NB4 (cell line): ENCODE measurements at places on chromosomes 5 and 9.

GRCh38 chr5:14086261-14086660, 56.9 kb upstream of the TRIO start:
- no peak for DNase-seq

DNA sequence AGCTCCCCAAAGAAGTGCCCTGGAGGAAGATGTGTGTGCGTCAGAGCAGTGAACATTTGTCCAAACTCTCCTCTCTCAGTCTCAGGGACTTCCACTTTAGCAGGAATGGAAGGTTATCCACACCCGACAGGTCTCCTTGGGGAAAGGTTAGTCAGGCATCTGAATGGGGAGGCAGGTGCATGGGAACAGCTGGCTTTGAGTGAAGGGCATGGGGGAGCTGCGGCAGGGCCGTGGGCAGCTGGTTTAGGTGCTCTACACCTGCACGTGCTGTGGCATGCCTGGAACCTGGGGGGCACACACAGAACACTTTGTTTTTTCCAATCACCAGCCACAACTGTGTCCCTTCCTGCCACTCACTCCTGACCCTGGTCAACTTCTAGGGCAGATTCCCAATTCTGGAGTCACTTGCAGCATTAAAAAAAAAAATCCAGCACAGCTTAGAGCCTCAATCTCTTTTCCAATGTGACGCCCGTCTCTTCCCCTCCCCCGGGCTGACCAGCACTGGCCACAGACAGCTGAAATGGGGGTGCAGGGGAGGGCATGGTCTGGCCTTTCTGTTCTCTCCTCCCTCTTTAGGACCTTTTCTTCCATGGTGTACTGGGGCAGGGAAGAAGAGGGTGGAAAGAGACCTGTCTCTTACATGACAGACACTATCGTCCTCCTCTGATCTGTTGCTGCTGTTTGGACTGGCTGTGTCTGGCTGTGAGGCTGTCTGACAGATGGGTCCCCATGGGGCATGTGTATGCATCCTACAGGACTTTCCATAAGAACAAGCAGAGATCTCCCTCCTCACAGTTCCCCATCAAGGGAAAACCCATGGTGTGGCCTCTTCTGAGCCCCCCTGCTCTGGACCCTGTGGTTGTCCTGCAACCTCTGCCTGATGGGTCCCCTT, 9.5 kb upstream of the IL3 start:
- DNase-seq = no peak

- DNase-seq = no peak
Measured at GRCh38 chr9:74838351-74838750, 49.4 kb downstream of the TRPM6 start.

- peak; percentile 11 for DNase-seq
Measured at GRCh38 chr9:37283730-37284325, 138.7 kb upstream of the GRHPR start.

DNA sequence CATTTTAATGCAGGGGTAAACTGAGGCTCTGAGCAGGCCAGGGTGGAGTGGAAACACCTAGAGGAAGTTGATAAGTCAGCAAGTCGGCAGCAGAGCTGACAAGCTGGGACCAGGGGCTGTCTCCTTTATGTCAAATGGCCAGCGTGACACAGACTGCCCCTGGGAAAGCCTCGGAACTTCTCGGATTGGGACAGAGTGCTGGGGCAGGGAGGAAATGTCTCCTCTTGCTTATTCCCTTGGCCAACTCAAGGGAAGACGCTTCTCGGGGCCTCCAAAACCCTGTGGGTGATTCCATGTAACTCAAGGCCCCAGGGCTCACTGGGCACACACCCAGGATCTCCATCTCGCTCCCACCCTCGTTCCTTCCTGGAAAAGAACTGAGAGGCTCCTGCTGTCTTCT, 25.4 kb upstream of the ANXA6 start:
- DNase-seq = no peak

GRCh38 chr9:123376218-123377071, 20.4 kb downstream of the CRB2 start:
- no peak for DNase-seq

GRCh38 chr5:113546703-113547183, 33.2 kb downstream of the YTHDC2 start:
- peak; percentile 4 for DNase-seq

- DNase-seq = no peak
Measured at GRCh38 chr5:32536246-32536645, 49.1 kb upstream of the SUB1 start.

DNA sequence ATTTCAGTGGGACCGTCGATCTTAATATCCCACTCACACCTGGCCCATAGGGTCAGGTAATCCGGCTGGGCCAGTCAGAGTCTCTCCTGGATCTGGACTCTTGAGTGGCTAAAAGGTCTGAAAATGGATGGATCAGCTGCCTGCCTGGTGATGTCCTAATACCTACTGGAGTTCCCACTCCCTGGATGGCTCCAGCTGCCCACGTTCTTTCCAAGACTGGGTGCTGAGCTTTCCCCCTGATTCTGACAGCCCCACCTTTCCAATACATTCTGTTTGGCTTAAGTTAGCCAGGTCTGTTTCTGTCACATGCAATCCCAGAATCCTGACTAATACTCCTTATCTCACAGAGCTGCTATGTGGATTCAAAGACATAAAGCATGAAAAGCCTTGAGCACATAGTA, 10.2 kb downstream of the SH3PXD2B start:
- no peak for DNase-seq

DNA sequence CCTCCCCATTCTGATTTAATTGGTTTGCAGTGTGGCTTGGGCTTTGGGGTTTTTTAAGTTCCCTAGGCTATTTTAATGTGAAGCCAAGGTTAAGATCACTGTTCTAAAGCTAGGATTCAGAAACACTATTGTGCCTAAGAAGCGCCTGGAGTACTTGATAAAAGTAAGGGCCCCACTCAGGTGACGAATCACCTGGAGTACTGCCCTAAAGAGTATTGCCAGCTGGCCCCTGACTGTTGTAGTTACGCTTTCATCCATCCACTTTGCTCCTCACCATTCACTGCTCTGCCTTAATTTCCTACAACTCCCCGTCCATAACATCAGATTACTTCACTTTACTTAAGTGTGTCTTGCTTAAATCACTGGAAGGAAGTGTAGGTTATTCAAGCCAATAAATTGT, 119.3 kb downstream of the CD180 start:
- DNase-seq = no peak

GRCh38 chr9:98983295-98984268, 39.9 kb downstream of the COL15A1 start:
- no peak for DNase-seq

- DNase-seq = no peak
Measured at GRCh38 chr9:19879062-19879461, 90.2 kb upstream of the SLC24A2 start.

DNA sequence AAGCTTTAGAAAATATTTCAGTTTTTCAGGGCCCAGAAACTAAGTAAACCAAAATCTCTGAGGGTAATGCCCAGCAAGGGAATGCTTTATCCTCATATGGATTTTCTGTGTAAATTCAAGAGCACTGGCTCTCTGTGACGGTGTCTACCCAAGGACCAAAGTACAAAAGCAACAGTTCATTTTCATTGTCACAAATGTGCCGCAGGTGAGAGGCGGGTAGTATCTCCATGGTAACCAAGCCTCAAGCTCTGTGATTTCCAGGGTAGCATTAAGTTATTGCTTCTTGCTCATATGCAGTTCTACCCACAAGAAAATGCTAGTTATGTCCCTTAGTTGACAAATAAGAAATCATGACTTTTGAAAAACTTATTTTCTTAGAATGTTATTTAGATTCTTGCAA, 164.3 kb downstream of the MTRR start:
- no peak for DNase-seq

DNA sequence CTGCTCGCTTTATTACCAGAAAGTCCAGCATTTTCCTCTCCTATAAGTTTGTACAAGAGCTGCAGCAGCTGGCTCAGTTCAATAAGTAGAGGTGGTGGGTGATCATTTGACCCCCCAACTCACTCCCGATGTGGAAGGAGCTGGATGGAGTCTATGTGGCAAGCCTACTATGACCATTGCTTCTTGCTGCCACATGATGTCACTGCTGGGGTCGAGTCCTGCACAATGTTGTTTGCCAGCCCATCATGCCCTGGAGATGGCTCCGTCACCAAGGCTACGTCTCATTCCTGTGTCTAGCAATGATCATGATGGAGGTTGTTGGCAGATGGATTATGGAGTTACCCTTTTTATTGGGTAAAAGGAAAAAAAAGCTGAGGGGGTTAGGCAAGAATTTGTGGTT, 266.3 kb downstream of the PSAT1 start:
- no peak for DNase-seq

DNA sequence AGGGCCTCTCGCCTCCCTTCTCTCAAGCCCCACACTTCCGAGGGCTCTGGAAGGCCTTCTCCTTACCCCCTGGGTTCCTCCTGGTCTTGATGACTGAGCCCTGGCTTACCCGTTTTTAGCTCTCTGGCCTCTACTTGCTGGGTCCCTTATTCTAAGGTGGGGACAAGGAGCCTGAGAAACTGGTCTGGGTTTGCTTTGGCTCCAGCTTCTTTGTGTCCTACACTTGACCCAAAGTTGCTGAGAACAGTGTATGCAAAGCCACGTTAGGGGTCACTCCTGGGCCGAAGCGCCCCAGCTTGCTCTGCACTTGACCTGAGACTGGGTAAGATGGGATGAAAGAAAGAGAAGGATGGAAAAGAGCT, 788 bp downstream of the ZNF346 start:
- DNase-seq = peak; percentile 40

DNA sequence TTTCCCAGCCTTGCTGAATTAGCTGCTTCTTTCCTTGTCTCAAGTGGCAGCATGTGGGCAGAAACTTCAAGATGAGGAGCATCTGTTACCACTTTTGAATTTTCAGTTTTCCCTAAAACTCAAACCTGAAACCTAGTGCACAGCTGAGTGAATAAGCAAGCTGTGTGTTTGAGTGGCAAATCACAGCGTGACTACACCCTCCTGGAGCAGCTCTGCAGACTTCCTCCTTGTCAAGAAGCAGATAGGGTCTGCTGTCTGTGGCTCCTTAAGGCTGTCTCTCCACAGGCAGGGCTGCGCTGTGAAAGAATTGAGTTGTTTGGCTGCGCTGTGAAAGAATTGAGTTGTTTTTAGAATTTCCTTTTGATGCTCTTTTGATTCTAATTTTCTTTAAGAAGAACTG, 179.7 kb upstream of the HAPLN1 start:
- DNase-seq = no peak

GRCh38 chr5:145999208-145999607, 62.8 kb downstream of the SH3RF2 start:
- DNase-seq = no peak

DNA sequence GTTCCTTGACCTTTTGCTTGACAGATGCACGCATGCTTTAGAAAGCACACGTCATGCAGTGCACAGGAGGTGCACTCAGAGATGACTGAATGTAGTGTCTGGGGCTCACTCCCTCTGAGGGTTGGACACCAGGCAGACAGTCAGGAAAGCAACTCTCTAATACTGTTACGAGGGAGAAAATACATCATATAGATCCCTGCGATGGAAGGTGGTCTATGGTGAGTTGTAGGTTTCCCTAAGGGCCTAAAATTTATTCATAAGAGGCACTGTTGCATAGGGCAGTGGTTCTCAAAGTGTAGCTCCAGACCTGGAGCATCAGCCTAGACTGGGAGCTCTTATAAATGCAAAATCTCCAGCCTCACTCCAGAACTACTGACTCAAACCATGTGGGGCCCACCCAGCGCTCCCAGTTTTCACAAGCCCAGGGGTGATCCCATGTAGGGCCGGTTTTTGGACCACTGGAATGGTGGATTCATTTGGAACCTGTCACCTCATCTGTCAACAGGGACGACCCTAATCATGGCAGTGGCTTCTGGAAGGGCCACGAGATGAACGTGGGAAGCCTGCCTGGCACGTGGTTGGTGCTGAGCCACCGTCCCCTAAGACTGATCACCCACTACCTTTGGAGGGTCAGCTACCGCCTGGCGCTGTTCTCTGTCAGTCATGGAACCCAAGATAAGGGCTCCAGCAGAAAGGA, 16.8 kb upstream of the PHF19 start:
- DNase-seq = no peak

GRCh38 chr5:89988998-89989655, 420.4 kb downstream of the CETN3 start:
- no peak for DNase-seq

- DNase-seq = no peak
Measured at GRCh38 chr5:105430516-105430915, 1867.9 kb upstream of the NUDT12 start.

DNA sequence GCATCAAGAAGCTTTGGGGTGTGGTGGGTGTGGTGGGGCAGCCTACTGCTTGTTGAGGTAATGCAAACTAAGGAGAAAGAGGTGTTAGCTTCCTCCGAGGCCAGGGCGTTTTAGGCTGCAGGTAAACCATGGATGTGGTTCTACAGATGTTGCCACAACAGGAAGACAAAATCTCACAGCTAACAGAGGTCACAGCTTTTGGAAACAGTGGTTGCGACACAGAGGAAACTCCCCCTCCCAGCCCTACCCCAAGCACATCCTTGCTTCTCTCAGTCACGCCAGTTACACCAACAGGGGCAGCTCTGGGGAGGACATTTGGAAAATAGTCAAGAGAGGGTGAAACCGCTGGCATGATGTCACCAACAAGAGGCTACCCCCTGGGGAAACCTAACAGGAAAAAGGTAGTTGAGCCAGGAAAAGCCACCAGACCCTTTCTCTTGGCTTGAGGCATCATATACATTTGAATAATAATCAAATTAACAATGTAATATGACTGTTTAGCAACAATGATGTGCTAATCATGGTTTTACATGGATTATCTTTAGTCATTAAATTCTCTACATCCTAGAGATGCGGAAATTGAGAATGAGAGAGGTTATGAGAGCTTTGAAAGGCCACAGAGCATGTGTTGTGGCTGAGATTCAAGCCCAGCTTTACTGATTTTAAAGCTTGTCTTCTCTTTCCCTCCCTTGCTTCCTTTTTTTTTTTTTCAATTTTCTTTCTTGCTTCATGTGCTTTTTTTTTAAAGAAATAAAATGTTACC, 82.2 kb upstream of the IL12B start:
- DNase-seq = peak; percentile 98
